ENCODE measurements at places on chromosomes 4 and X.

DNA sequence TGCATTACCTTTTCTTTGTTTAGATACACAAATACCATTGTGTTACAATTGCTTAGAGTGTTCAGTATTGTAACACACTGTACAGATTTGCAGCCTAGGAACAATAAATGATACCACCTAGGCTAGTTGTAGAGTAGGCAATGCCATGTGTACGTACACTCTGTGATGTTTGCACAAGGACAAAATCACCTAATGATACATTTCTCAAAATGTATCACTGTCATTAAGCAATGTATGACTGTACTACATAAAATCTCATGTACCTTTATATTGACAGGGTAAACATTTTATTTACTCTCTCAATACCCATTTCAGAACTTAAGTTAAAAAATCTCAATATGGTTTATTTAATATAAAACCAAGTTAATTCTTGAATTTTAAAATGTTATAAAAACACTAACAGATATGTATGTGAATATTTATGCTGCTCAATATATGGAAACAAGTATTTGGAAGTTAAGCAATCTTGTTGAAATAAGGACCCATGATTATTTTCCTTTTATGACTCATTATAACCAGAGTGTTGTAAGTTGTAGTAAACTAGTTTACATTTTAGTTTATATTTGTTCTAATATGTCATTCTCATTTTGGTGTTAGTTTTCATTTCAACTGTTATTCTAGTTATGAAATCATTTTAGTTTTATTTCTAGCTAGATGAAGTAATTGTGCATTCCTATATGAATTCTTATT, 409.2 kb downstream of the TLL1 start:
- DNase-seq, result no peak

DNA sequence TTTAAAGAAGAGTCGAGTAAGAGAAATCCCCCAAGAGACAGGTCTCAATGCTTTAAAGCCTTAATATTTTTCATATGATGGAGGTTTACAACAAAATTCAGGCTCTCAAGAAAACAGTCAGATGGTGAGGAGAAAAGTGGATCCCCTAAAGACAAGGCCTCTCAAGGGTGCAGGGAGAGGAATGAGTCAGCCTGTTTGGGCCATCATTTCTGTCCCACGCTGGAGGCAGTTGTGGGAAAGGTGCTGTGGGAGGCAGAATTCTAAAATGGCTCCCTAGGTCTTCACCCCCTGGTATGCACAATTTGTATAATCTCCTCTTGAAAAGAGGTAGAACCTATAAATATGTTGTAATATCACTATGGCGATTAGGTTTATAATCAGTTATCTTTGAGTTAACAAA, 4.6 kb upstream of the TIFA start:
- no peak for DNase-seq

- DNase-seq, result peak; percentile 19
These were observed 394 bp downstream of the MED14 start for GRCh38 chrX:40734971-40735324.

- peak; percentile 61 for DNase-seq
These were observed 13.3 kb upstream of the MID1 start for GRCh38 chrX:10633722-10634121.

GRCh38 chr4:184475096-184475461, 729 bp upstream of the IRF2 start:
- peak; percentile 69 for DNase-seq

DNA sequence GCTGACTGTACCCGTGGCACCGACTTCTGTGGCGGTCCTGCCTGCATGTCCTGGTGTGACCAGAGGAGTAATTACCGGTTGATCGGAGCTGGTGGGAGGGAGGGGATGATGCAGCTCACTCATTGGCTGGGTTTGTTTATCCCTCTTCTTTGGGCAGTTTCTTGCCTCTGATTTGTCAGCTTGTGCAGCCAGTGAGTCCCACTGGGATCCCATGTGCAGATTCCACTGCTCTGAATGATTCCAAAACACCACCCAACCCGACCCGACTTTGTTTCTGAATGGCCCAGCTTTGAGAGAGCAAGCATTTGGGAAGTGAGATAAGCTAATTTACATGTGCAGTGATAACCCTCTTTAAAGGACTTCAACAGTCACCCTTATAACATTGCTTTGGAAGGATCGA, 13.8 kb downstream of the FHDC1 start:
- no peak for DNase-seq

GRCh38 chrX:121161501-121161933, 114.1 kb downstream of the GLUD2 start:
- no peak for DNase-seq

GRCh38 chrX:45601052-45601451, 400.4 kb upstream of the DIPK2B start:
- no peak for DNase-seq

DNA sequence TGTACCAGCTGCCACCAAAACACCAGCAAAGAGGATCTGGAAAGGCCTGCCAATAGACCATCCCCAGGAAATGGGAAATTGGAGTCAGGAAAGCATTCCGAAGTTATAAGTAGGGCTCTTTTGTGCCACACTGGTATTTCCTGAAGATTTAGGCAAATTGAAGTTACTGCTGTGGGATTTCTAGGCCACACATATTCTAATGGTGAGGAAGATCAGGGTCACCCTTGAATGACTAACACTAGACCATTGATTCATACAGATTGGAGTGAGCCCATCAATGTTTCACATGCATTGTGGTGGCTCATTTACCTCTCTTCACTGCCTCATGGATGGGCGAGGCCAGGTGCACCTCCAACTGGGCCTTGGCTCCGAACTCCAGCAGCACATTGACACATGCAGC, 22.6 kb downstream of the ASB11 start:
- DNase-seq, result no peak

All from common myeloid progenitor, CD34-positive (primary cell).